Stromal cell of bone marrow (primary cell): ENCODE measurements at places on chromosomes 12 and 14.

GRCh38 chr14:23632461-23633159 is 3.6 kb upstream of the DHRS2 start:
- no peak for DNase-seq

DNA sequence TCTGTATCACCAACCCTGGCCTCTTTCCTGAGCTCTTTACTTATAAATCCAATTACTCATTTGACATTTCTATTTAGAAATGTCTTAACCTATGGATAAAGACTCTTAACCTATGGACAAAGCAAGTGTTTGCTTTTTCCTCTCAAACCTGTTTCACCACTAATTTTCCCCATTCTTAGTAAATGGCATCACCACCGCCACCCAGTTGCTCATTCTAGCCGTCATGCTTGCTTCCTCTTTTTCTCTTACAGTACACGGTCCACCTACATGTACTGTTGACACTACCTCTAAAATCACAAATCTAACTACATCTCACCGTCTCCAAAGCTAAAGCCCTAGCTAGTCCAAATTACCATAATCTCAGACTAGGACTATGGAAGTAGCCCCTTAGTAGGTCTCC is 60.0 kb downstream of the CAPS2 start:
- DNase-seq, result no peak

DNA sequence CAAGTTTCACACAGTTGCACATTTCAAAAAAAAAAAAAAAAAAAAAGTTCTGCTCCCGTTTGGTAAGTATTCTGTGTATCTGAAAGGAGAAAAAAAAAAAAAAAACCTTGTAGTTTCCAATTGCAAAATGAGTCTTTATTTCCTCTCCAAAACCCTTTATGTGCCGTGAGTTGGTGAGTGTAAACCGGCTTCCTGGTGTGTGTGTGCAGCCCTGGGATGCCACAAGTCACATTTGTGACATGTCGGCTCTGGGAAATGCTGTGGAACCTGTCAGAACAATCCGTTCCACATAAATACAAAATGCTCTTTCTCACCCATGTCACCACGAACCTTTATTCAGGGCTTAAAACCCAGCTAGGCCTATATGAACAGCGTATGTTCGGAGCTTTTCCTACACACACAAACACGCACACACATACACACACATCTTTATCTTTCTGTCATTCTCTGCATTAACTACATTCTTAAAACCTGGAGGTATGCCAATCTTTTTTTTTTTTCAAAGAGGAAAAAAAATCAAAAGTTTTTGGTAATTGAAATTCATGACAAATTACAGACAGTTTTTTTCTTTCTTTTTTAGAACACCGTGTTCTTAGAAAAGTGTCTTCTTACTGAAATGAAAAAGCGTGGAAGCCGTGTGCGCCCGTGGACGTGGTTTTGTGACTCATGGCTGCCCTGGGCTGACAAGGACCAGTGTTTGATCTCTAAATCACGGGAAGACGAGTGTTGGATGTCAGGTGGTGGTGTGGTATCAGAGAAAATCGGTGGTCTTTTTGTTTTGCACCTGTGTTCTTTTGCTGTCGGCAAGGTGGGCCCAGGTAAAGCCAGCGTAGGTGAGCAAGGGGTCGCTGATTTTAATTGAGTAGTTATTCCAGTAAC is 612.0 kb downstream of the VRK1 start:
- DNase-seq, result no peak

DNA sequence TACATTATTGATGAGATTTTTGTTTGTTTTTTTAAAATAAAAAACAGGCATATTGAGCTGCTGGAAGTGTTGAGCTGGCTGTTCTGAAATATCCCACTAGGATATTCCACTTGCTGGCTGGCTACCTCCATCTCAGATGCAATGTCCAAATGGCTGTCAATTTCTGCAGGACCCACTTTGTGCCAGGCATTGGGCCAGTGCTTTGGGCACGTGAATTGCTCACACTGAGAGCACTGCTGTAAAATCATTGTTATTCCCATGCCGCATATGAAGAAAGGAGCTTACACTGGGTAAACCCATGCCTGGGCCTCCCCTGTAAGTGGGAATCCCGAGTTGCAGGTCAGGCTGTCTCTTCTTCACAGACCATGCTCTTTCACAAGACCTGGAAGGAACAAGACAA is 56.7 kb downstream of the RGS6 start:
- DNase-seq, result no peak

DNA sequence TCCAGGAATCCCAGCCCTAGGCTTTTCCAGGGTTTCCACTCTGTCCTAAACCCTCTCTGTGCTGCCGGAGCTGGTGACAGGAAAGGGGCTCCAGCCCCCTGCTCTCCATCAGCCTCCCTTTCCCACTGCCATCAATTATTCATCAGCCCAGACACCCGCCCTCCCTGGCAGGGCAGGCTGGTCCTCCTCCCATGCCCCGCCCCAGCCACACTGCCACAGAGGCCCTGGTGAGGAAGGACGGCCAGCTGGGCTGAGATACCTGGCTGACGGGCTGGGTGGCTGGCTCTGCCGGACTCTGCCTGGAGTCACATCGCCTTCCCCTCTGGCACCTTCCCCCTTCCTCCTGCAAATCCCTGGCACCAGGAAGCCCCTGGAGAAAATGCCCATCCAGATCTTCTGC is 11.9 kb upstream of the SMARCD1 start:
- DNase-seq, result no peak

GRCh38 chr14:78982551-78982950 is 812.4 kb downstream of the NRXN3 start:
- no peak for DNase-seq

DNA sequence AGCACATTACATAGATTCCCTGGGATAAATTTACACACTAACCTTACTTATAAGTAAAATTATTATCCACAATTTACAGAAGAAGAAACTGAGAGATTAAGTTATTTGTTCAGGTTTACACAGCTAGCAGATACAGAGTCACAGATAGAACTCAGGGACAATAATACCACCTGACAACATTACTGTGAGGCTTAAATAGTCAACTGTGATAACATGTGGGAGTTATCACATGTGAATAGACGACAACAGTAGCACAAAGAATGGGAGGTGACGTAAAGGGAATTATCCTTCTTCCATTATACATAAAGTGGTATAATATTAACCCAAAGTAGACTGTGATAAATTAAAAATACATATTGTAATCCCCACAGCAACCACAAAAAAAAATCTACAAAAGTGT is 6.2 kb upstream of the SPIC start:
- DNase-seq, result no peak

GRCh38 chr14:38999949-39000348 is 103.1 kb downstream of the SEC23A start:
- no peak for DNase-seq

GRCh38 chr12:27290501-27291168 is 42.0 kb upstream of the BMAL2 start:
- DNase-seq, result no peak

DNA sequence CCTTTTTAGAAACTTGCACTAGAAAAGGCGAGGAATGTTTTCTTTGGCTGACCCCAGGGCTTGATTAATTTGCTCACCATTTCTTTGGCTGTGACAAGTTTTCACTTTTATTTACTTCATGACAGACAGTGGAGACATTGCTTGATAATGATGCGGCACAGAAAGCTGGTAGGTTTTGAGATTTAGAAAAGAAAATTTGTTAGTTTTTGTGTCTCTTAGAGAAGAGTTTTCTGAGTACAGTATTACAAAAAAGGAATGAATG is 18.4 kb downstream of the SRGAP1 start:
- DNase-seq, result no peak

DNA sequence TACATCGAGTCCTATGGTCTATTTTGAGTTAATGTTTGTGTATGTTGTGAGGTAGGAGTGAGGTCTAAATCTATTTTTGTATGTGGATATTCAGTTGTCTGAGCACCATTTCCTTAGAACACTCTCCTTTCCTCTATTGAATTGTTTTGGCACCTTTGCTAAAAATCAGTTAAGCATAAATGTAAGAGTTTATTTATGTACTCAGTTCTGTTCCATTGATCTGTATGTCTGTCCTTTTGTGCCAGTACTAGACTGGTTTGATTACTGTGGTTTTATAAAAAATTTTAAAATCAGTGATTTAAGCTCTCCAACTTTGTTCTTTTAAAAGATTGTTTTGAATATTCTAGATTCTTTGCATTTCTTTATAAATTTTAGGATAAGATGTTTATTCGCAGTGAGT is 70.1 kb upstream of the PCNX4 start:
- no peak for DNase-seq

DNA sequence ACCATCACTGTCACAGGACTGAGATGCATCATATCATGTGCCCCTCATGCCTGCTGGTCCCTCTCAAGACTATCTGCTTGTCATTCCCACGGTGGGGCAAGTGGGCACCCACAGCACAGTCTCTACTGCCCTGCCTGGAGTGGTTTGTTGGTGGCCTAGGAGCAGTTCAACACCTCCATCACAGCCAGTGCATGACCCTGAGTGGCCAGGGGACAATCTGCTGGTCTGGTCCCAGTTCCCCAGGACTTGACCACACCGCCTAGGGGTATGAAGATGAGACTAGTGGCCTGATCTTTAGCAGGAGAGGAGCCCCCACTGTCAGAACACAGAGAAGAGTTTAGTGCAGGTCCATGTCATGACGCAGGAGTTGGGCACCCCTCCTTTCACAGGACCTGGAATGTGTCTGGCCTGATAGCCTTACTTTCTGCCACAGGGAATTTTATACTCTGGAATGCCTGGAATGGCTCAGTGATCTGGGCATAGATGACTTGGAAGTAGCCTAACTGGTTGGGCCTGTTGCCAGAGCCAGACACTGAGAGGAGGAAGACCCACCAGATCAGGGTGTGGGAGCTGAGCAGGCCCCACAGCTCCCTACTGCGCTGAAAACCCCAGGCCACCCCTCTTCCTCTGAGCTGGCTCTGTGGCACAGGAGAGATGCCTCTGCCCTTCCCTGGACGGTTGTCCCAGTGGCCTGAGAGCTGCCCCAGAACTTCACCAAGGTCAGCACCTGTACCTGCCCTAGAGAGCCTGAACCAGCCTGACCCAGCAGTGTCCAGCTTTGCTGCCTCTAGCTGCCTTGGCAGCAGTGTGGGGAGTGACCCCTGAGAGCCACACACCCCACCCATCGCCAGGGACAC is 83.3 kb downstream of the PUS7L start:
- DNase-seq, result no peak

GRCh38 chr14:24130380-24130716 is at the start of gene FITM1:
Gene FITM1, plus strand, starts transcription at chr14:24130659. Its CDS starts 905 bp downstream, at chr14:24131564.
- no peak for DNase-seq

GRCh38 chr12:49720214-49720613 is 13.0 kb upstream of the FMNL3 start:
- DNase-seq, result no peak

GRCh38 chr12:1608713-1609119 is 14.3 kb upstream of the FBXL14 start:
- DNase-seq, result no peak

DNA sequence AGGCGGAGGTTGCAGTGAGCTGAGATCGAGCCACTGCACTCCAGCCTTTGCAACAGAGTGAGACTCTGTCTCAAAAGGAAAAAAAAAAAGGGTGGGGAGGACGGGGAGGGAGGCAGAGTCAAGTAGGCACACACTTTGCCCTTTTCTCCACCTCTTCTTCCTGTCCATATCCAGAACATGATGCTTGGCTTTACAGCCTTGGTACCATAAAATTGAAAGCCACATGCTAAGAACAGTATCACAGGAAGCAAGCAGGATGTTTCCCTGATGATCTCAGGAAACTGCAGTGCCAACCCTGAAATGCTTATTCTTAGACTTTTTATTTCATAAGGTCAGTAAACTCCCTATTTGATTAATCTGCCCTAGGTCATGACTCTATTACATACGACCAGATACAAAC is 32.5 kb upstream of the YAF2 start:
- no peak for DNase-seq

- no peak for DNase-seq
Observed at GRCh38 chr14:90894241-90894640, 78.0 kb upstream of the TTC7B start.

GRCh38 chr14:95601650-95602049 is 66.8 kb downstream of the GLRX5 start:
- no peak for DNase-seq

DNA sequence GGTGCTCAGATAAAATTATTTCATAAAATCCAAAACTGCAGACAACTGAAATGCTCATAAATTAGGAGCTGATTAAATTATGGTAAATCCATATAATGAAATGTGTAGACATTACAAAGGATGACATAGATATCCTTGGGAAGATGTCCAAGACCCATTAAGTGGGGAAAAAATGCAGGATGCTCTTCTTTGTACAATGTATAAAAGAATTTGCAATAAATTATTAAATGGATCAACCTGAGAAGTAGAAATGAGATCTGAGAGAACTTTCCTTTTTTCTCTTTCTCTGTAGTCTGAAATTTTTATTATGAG is 336.4 kb upstream of the E2F7 start:
- no peak for DNase-seq

- peak; percentile 52 for DNase-seq
Observed at GRCh38 chr12:88624911-88625310, 44.6 kb upstream of the KITLG start.

DNA sequence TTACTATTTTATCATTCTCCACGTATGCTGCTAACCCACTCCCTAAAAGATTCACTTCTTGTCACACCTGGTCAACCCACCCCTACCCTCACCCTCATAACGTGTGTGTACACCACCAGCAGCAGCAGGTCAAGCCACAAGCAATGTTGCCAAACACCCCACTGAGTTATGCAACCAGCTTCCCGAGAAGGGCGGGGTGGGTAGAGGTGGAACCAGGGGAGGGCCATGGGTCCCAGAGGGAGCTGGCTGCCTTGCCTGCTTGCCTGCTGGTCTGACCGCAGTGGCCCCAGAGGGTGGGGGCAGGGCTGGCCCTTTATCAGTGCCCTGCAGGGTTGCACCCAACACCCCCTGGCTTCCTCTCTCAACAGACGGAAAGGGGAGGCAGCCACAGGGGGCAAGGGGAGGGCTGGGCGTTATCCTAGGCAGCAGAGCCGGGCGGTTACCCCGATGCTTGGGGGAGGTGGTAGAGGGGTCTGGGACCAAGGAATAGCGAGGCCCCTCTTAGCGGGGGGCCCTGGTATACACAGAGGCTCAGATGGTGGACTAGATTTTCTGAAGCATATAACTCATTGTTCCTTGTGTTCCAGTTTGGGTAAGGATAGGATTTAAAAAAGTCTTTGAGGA is 3.5 kb upstream of the NFE2 start:
- no peak for DNase-seq

- DNase-seq, result peak; percentile 75
Observed at GRCh38 chr14:100076606-100077005, 11.4 kb downstream of the EVL start.

GRCh38 chr12:128471491-128471890 is 204.5 kb downstream of the TMEM132C start:
- no peak for DNase-seq

DNA sequence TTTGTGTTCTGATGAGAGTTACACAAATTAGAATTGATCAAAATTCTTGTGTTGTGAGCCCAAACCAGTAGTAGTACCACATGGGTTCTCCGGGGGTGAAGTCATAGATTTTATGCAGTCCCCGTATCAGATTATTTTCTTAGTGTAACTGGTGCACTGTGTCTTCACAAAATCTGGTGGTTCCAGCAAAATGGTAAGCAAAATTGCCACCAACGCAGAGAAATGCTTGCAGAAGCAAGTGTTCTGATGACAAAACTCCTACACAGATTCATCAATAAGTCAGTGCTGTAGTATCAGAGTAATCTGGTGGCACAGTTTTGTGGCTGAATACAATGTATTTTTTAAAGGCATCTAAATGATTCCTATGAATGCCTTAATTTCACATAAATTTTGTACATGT is 1.3 kb upstream of the CACNA2D4 start:
- DNase-seq, result no peak

- peak; percentile 67 for DNase-seq
Observed at GRCh38 chr12:117408161-117408791, 46.9 kb upstream of the NOS1 start.
